Islet precursor cell (in vitro differentiated cells): ENCODE measurements at places on chromosomes 1 and 21.
A peak's percentile ranks its signal among the peaks of the same experiment; 100 is the strongest.

GRCh38 chr21:43771199-43771675 is 4.9 kb downstream of the CSTB start:
- DNase-seq: no peak

- DNase-seq: no peak
Measured at GRCh38 chr1:231600458-231600976, 26.1 kb upstream of the DISC1 start.

DNA sequence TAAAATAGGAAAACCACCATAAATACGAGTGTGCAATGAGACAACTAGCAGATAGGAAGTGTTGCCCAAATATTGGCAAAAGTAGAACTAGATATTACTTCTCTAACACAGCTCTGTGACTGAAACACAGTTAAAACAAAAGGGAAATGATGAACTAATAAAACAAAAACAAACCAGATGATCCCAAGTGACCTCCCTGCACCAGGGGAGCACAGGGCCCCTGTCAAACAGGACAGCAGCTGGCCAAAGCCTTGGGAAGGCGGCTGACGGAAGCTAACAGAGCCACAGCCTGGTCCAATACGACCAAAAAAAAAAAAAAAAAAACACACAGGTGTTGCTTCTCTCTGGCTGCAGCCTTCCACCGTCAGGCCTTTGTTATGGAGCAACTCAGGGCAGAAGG is 17.8 kb downstream of the ZBTB17 start:
- DNase-seq: no peak

DNA sequence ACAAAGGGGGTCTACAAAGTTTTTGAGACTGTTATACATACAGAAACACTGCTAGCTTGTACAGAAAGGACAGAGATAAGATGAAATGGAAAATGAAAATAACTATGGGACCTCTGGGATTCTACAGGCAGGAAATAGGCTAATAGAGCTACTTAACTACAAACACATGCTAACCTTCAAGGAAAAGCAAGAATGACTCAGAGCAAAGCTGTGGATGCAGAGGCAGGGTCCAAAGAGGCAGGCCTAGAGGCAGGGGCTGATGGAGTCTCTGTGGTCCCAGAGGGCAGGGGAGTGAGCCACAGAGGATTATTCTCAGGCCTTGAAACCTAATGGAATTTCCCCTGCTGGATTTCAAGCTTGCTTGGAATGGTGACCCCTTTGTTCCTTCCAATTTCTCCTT is 18.7 kb upstream of the GOLT1A start:
- DNase-seq: no peak

DNA sequence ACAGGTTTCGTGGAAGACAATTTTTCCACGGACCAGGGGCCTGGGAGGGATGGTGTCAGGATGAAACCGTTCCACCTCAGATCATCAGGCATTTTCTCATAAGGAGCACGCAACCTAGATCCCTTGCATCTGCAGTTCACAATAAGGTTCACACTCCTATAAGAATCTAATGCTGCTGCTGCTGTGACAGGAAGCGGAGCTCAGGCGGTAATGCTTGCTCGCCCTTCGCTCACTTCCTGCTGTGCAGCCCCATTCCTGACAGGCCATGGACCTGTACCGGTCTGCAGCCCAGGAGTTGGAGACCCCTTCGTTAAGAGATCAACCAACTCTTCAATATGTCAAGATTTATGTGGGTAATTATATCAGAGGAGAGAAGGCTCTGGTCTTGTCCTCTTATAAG is 3.3 kb upstream of the DHX9 start:
- no peak for DNase-seq

DNA sequence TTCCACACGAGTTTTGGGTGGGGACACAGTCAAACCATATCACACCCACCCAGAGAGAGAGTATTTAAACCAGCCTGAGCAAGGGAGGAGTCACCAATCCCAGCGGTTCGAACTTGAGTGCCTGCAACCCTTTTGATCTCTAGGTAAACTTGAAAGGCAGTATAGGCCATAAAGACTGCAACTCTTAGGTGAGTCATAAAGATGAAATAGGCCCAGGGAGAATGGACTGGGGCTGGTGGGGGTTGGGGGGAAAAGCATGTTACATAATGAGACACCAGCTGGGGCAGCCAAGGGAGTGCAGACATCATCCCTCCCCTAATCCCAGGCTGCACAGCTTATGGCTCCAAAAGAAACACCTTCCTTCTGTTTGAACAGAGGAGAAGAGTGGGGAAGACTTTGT is 99.8 kb upstream of the LHX8 start:
- DNase-seq: peak; percentile 71

- DNase-seq: no peak
Measured at GRCh38 chr1:173208146-173208545, 1.0 kb upstream of the TNFSF4 start.

DNA sequence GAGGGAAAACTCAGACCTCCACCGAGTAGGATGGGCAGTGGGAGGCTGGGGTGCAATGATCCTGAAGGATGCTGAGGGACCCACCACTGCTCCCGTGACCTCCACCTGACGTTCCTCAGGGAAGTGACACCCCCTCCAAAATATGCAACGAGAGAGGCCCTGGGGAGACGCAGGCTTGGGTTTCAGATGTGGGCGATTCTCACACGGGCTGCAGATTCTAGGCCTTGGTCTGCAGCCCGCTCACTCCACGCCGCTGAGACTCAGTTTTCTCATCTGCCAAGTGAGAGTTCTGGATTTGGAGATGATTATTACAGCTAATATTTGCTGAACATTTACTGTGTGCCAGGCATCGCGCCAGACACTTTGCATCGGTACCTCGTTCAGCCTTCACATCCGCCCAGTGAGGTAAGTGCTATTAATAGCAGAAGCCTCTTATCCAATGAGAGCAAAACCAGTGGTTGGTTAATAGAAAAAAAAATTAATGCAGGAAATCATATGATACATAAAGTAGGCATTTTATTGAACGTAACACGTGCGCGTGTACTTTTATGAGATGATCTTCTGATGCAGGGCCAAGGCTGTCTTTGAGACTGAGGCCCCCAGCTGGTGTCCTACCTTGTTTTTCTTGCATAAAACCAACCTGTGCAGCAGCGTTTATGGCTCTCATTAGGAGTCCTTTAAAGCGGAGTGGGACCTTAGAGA is 102.0 kb upstream of the RUNX3 start:
- no peak for DNase-seq

GRCh38 chr1:20950679-20951078 is 163.6 kb upstream of the HP1BP3 start:
- no peak for DNase-seq
